Esophagus mucosa (tissue), 1 donor: ENCODE measurements at places on chromosomes 11 and 22.

DNA sequence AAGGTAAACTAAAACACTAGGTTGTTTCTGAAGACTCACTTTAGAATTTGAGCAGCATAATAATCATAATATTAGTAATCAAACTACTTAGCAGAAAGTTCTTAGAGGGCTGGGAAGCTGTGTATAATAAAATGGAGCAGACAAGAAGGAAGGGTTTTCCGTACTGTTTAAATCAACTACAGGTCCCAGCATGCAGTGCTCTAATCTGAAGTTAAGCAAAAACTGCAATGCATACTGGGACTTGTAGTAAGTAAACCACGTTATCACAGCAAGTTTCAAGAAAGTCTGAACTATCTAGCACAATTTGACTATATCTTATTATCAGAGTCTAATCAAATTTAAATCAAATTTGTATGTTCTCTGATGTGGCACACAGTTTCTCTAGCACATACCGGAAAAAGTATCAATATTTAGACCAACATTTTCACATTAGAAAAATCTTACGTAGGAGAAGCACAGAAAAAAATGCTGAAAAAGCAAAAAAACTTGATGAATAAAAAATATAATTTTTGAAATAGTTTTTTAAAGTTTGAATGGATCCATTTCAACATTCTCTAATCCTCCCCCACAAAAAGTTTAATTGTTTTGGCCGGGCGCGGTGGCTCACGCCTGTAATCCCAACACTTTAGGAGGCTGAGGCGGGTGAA lies 8.2 kb downstream of the PHF21A start:
- ATAC-seq = peak; percentile 89

DNA sequence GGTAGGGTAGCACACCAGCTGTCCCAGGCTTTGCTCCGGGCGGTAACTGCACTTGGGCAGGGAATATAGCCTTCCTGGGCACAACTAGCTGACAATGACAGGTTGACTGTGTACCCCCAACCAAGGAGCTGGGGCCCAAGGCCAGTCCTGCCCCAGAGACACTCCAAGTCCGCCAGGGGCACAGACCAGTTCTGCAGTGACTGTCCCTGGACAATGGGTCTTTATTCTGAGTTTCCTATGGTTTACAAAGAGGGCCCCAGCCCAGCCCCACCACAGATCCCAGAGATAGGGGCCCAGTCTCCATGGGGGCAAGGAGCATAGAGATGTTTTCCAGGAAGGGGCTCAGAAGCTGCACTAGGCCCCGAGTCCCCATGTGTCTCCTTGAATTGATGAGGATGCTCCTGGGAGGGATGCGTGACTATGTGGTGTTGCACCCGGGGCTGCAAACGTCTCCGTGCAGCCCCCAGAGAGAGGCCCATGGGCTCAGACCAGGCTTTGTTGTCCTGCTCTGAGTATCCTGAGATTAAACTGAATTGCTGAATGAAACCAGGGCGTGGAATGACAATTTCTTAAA lies 48.4 kb downstream of the CD6 start:
- no peak for ATAC-seq

GRCh38 chr11:133815636-133816035 lies 29.7 kb downstream of the SPATA19 start:
- ATAC-seq = no peak

GRCh38 chr11:123493349-123494063 lies 63.4 kb downstream of the GRAMD1B start:
- ATAC-seq = no peak

GRCh38 chr11:76623171-76623883 lies 47.2 kb downstream of the LRRC32 start:
- ATAC-seq = peak; percentile 65

DNA sequence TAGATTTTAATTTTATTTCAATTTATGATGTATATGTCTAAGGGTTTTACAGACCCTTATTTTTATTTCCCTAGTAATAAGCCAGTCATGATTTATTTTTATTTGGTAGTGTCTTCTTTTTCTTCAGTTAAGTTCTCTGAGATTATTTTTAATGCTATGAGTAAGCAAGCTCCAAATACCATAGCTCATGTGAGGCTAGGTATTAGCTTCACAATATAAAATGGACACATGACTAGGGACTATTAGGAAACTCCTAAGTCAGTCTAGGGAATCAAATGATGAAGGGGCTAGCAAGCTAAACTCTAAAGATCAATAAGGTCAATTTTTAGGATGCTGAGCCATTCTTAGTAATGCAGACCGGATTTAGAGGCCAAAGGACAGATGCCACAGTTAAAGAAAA lies 45.9 kb downstream of the CKAP5 start:
- ATAC-seq = no peak

GRCh38 chr22:44449061-44449682 lies 48.9 kb downstream of the RTL6 start:
- ATAC-seq = peak; percentile 86

DNA sequence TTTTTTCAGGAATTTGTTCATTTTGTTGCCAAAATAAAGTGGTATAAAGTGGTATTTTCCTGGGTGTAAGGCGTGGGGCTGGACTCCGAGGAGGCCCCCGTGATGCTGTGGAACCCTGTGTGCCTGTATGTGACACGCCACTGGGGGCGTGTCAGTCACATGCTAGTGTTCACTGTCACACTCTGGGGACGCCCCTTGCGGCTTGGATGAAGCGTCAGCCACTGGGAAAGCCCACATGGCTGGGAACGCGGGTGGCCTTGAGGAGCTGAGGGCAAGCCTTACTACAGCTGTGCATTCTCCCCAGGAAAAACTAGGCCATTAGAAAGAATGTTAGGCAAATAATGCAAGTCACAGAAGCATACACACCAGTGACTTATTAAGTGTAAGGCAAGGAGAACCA lies 77.0 kb upstream of the SLC25A18 start:
- ATAC-seq = no peak

- ATAC-seq = no peak
These were observed 591.2 kb downstream of the INSC start for GRCh38 chr11:15705891-15706290.

DNA sequence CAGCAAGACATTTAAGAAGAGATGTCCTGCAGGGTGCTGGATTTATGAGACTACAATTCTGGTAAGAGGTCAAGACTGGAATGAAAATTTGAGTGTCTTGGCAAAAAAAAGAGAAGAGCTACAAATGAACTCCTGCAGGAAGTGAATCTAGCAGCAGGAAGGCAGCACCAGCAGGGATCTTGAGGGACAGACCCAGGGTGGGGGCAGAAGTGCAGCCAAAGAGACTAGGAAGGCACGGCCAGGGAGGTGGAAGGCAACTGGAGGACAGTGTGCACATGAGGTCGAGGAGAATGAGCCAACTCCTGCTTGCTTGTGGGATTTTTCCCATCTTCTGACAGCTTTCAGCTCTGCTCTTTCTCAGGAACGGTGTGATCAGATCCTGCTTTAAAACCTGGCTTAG lies 263.2 kb downstream of the BUD13 start:
- no peak for ATAC-seq

DNA sequence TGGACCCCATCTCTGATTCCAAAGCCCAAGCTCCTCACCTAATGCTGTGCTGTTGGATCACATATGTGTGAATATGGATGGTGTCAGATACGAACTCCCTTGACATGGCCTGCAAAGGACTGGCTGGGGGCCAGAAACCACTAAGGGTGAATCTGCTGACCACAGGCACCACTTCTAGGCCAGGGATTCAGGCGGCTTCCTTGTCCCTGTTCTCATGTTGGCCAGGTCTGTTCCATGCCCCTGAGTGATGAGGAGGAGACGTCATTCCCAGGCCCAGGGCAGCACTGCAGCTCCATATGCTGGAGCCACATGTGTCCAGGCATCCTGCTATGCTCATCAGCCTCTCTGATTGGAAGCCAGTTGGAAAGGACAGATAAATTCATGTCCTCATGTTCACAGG lies 130.0 kb upstream of the BDNF start:
- no peak for ATAC-seq

DNA sequence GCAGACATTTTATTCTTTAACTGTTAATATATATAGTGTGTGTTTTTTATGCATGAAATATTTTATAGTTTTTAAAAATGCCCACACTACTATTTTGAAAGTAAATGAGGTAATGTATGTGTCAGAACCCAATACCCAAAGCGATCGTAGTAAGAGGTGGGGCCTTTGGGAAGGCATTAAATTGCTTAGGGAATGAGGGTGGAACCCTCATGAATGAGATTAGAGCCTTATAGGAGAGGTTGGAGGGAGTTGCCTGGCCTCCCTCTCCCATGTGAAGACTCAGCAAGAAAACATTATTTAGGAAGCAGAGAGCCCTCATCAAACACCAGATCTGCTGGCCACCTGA lies 11.1 kb downstream of the KLHL35 start:
- ATAC-seq = no peak
